ENCODE measurements at places on chromosomes 7 and 10. TPM values are rescaled to one million over a fixed set of nuclear protein-coding genes. Genes with fewer than 3 reads are reported as not detected.

DNA sequence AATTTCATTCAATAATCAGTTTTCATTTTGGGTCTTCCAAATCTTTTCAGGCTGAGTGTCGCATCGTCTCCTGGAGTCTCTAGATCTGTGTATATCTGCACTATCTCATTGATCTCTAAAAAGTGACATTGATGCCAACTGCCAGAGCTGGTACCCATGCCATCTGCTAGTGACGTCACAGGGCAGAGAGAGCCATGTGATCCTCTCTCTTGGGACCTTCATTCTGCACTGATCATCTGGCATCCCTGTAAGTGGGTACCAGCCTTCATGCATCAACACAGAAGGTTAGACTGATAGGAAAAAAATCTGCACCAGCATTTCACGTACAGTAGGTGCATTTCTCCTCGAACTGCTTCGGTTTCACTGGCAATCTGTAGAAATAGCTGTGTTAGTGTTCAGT is at the start of gene NEUROD6:
Gene NEUROD6 (minus strand): TSS at position 124 of the 400 bp plus-strand sequence. CDS start 1,458 bp downstream, outside the sequence.
- DNase-seq: no peak

NAT16 gene
- total RNA-seq: not detected

DNAJB6 gene
- 155 TPM for total RNA-seq

FAM13C gene
- total RNA-seq: 3.3 TPM

DDC gene
- not detected for total RNA-seq

DNA sequence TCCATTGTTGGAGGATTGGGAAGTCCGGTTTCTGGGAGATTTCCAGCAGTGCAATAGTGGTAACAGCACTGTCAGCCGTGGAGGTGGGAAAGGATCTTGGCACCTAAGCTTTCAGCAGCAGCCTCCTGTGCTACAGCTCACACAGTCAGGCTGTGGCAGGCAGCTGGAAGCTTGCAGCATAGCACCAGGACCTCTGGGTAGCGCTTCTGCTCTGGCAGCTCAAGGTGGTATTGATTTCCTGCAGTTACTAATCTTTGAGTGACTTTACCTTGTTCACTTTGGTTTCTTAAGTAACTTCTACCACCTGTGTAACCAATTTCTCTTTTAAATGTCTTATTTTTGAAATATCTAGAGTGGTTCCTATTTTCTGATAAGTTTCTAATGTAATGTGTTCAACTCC is 130.5 kb downstream of the LHFPL3 start:
- no peak for DNase-seq

PBLD gene
- total RNA-seq: 5.7 TPM

Measured in IMR-90 (cell line).